Subcutaneous adipose tissue (tissue), 4 donors: ENCODE measurements at places on chromosomes 3 and 15. TPM values are rescaled to one million over a fixed set of nuclear protein-coding genes. Genes with fewer than 3 reads are reported as not detected.

Gene CASR
- total RNA-seq = not detected

Gene SCG5
- total RNA-seq = not detected

Gene UROC1
- not detected for total RNA-seq

Gene PHLDB2
- total RNA-seq = 53.2 TPM

Gene PLA1A
- 8.9 TPM for total RNA-seq

Gene PCOLCE2
- 393 TPM for total RNA-seq

Gene CCDC54
- total RNA-seq = not detected

Gene DPPA2
- not detected for total RNA-seq

Gene CFAP20DC
- 0.38 TPM for total RNA-seq

Gene CCNDBP1
- total RNA-seq = 121 TPM

Gene EFCAB12
- 1.0 TPM for total RNA-seq

Gene WDR6
- total RNA-seq = 23.8 TPM

Gene GPR156
- 0.44 TPM for total RNA-seq

Gene CFAP91
- total RNA-seq = 2.9 TPM

Gene POLR2H
- total RNA-seq = 69.9 TPM

Gene TMCO5A
- not detected for total RNA-seq

Gene CD86
- 11.2 TPM for total RNA-seq

Gene TBCCD1
- total RNA-seq = 10.1 TPM
